ENCODE measurements at places on chromosomes 1 and 21.
A peak's percentile ranks its signal among the peaks of the same experiment; 100 is the strongest.

- no peak for DNase-seq
These were observed 364.9 kb downstream of the MATN1 start for GRCh38 chr1:30358500-30358899.

- DNase-seq, result no peak
These were observed 490.4 kb downstream of the PTPRC start for GRCh38 chr1:199129247-199129646.

- DNase-seq, result peak; percentile 22
These were observed 14.9 kb upstream of the HJV start for GRCh38 chr1:146036241-146036964.

DNA sequence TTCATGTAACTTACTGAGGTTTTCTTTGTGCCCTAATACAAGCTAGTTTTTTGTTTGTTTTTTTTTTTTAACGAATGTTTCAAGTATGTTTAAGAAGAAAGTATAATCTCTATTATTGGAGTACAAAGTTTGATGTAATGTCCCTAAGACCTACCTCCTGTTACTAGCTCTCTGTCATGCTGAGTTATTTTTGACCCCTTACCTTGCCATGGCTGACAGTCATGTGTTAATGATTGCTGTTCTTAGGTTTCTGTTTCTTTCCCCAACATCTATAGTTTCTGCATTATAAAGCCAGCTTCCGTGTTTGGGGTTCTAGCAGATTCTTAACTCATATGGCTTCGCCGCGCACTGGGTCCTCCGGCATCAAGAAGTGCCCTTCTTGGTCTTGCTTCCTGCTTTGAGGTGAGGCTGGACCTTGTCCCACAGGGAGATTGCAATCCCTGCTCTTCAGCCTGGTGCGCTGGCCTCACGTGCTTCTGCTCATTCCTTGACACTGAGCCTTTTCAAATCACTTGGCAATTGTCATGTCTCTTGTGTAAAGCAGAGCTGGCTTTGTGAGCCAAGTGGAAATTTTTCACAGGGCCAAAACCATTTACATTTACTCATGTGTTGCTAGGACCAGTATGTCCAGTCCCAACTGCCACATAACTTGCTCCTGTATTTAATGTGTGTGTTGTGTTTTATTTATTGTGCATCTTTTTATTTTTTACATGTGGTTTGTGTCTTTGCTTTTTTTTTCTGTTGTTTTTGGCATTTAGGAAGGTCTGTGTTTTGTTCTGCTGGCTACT lies 135.0 kb upstream of the COL6A1 start:
- DNase-seq, result no peak

- DNase-seq, result no peak
These were observed 570.5 kb downstream of the MRPL39 start for GRCh38 chr21:25036775-25037174.

DNA sequence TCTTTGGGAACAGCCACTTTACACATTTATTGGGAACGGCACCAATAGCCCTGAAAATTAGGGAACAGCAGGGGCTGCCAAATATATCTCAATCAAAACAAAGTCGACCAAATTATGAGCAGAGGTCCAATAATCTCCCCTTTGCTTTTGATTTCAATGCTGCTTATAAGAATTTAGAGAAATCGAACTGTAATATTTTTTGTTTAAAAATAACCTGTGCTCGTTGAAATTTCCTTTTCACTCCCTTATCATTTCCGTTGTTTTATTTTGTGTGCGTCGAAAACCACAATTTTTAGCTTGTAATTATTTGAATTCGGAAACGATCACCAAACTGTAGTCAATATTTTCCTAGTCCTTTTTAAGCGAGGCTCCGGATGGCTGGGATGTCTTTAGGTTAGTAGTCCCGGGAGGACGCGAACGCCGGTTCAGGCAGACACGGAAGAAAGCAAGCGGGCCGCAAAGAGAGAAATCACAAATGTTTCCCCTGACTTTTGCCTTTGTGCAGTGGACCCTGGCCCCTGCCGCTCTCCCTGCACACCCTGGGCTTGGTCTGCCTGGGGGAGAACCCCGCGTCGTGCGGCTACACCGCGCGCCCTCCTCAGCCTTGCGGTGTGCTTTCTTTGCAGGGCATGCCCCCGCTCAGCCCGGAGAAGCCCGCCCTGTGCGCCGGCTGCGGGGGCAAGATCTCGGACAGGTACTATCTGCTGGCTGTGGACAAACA lies 2.3 kb downstream of the LHX9 start:
- no peak for DNase-seq

GRCh38 chr1:228285661-228286504 lies 78.0 kb downstream of the OBSCN start:
- no peak for DNase-seq

DNA sequence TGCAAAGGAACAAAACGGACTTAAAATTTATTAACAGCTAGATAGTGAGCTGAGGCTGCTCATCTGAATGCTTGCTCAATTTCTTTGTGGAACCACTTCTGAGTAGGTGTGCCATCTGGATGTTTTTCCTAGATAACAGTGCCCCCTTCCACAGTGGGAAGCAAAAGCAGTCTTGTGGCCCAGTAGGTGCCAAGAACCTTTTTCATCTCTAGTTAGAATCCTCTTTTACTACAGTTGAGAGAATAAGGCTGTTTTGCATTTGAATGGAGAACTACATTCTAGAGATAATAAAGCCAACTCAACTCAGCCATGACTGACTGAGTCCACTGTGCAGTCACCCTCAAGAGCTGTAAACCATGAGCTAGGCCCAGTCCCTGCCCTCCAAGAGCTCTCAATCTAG lies 13.3 kb downstream of the F3 start:
- DNase-seq, result no peak

Data from hepatic stellate cell (primary cell).